ENCODE measurements at places on chromosomes 2 and 18.

GRCh38 chr2:37847792-37848191 lies 77.3 kb upstream of the RMDN2 start:
- DNase-seq, result no peak

DNA sequence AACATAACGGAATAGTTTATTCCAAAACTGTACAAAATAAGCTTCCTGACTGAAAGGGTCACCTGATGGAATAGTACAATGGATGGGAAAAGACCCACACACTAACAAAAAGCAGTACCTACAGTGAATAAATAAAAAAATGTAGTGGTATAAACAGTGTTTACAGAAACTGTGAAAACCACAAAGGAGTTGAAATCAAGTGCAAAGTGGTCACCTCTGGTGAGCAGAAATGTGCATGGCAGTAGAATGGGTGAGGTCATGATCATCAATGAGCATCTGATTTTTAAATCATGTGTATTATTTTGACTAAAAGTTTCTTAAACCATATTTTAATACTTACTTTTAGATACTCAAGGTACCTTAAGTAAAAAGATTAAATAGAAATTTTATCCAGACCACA lies 11.4 kb downstream of the WDSUB1 start:
- DNase-seq, result no peak

DNA sequence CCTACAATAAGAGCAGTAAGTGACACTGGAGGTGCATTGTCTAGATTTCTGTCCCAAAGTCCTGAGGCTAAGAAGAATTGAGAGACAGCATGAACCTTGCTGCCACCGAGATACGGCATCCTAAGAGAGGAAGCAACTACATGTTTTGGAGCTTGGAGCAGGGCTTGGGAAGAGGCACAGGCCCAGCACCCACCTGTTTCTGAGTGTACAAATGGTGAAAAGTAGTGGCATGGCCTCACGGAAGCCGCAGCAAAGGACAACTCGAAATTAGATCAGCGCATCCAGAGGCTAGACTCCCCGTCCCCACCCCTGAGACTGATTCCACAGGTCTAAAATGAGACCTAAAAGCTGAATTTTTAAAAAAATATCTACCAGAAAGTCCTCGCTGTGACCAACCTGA lies 127.5 kb downstream of the PTGR3 start:
- no peak for DNase-seq

- no peak for DNase-seq
These were observed 270.2 kb downstream of the EN1 start for GRCh38 chr2:118577202-118577601.

GRCh38 chr18:48820483-48821250 lies 130.1 kb downstream of the SMAD7 start:
- DNase-seq, result no peak

- no peak for DNase-seq
These were observed 19.2 kb downstream of the CDC42EP3 start for GRCh38 chr2:37652199-37652640.

DNA sequence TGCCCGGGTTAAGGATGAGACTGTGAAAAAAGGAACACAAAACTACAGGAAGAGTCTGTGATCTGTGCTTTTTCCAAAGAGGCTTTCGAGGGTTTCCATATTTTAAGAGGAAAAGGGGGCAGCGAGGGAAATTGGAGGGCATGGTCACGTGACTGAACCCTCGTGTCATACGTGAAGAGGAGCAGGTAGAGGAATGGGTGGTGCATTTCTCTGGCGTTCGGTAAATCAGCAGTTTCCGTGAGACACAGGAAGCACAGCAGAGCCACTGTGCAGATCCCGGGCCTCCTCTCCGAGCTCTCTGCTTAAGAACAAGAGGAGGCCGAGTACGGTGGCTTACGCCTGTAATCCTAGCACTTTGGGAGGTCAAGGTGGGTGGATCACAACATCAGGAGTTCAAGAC lies 219.7 kb downstream of the NDUFA10 start:
- DNase-seq, result no peak

DNA sequence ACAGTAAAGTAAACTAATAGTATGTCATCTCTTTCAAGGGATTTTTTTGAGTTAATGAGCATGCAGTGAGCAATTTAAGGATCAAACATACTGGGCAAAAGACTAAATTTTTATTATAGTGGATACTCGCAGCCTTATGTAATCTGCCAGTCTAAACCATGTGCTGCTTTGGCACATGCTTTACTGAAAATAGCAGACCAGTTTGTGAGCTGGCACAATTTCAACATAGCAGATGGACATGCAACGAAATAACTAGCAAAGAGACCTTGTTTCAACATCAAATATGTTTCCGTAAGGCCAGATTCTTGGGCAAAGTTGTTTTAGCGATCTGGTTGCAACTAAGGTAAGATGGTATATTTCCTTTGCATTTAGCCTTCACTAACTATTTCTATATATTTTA lies 807.3 kb downstream of the NR4A2 start:
- DNase-seq, result no peak

DNA sequence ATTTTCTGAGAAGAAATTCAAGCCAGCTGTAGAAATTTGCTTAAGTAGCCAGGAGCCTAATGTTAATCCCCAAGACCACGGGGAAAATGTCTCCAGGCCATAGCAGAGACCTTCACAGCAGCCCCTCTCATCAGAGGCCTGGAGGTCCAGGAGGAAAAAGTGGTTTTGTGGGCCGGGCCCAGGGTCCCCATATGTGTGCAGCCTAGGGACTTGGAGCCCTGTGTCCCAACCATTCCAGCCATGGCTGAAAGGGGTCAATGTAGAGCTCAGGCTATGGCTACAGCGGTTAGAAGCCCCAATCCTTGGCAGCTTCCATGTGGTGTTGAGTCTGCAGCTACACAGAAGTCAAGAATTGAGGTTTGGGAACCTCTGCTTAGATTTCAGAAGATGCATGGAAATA lies 14.2 kb upstream of the TTC21B start:
- DNase-seq, result no peak

DNA sequence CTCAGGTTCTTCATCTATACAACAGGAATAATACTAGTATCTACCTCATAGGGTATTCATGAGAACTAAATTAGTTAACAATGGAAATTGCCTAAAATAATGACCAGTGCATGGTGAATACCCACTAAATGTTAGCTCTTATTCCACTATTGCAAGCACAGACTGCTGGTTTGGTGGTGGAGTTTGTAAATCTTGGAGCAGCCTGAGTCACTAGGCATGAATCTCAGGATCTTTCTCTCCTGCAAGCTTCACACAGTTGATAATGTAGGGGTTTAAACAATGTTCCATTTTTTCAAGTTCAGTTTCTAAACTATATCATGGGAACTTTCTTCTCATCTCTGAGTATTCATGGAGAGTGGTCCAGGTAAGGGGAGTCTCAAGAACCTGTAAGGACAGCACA lies 84.0 kb downstream of the OSR1 start:
- no peak for DNase-seq

DNA sequence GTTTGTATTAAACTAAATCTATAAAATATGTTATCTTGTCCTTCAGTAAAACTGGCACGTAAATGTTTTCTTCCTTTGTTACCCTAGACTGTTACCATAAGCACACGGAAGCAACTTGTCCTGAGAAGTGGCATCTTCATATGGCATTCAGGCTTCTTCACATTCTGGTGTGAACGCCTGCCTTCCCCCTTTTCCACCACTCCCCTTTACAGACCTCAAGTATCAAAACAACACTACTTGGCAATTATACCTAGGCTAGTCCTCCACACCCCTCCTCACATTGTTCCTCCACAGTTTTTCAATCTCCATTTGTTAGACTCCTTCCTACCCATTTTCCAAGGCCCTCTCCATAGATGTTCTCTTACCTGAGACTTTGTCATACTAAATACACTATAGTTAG lies 2.9 kb downstream of the MEX3C start:
- no peak for DNase-seq

- DNase-seq, result no peak
These were observed 113.7 kb upstream of the SPRED2 start for GRCh38 chr2:65545837-65546805.

DNA sequence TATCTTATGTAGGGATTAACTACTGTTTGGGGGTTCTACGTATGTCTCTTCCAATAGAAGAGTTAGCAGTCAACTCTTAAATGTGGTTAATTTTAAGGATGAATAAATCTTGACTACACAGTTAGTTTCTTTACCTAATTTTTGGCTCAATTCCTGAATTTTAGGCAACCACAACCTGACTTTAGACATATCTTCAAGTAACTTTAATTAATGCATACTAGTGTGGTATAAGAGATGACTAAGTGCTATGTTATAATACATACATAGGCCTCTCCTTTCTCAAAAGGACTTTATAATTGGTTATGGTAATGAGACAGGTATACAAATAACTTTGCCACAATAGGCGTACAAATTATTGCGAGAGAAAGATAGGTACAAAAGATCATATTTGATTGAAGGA lies 312.0 kb downstream of the IRS1 start:
- DNase-seq, result no peak

- DNase-seq, result no peak
These were observed 465 bp upstream of the PLEKHA3 start for GRCh38 chr2:178479758-178480226.
